Activated CD8-positive, alpha-beta T cell treated with anti-CD3 and anti-CD28 coated beads for 36 hours (primary cell): ENCODE measurements at places on chromosomes 12 and 14.
A peak's percentile ranks its signal among the peaks of the same experiment; 100 is the strongest.

GRCh38 chr14:31206536-31207286 is 882 bp downstream of the HECTD1 start:
- peak; percentile 74 for DNase-seq

DNA sequence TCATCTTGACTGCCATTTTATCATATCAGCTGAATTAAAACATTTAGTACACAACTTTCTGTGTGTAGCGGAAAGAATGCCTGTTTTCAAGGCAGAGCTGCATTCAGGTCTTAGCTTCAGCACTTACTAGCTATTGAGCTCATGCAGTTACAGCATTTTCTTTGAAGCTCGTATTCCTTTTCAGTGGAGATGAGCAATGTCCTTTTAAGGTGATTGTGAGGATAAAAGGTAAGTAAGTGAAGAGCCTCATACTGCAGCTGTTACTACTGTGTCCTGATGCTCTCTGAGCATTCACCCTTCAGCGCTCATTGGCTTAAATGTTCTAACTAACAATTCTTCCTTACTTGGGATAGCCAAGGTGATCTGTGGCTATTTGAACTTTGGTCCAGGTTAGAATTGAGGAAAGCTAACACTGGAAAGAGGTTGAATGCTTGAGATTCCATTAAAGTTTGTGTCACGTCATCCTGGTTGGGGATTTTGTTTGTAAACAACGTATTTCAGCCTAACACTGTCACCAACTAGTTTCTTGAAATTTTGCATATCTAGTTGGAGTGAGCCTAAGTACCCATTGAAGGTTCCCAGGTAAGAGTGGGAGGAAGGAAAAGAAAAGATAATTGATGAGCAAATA is 71.4 kb downstream of the PAPOLA start:
- no peak for DNase-seq

DNA sequence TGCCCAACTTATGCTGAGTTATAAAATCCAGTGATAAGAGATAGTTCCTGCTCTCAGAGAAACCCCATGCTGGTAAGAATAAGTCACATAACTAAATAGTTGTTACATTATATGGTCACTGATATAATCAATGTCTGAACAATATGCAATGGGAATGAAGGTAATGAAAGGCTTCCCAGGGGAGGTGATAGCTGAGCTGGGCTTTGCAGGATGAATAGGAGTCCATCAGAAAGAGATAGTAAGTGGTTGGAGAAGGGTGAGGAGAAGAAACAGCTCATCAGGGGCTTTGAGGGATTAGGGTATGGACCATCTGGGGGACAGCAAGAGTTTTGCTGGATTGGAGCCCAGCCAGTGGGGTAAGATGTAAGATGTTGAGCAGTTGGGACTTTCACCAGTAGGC is 266.7 kb upstream of the CRY1 start:
- no peak for DNase-seq

GRCh38 chr12:26861690-26862089 is 28.7 kb upstream of the ITPR2 start:
- DNase-seq, result no peak

GRCh38 chr12:132596016-132596415 is 14.4 kb downstream of the LRCOL1 start:
- no peak for DNase-seq

DNA sequence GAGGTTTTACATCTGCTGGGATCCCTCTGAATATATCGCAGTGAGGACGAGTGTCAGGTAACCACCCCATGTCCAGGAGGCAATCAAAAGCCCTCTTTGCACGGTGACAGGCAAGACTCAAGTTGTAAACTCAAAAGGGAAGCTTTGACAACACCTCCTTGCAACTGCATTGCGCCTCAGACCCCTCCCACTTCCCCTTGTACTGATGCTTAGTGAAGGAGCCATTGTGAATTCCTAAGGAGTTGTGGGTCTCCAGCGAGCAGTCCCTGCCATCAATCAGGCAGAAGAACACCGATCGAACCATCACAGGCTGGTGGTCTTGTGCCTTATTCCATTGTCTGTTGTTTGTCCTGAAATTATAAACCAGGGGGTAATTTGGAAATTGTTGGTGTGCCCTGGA is 112.6 kb downstream of the CCDC60 start:
- no peak for DNase-seq

DNA sequence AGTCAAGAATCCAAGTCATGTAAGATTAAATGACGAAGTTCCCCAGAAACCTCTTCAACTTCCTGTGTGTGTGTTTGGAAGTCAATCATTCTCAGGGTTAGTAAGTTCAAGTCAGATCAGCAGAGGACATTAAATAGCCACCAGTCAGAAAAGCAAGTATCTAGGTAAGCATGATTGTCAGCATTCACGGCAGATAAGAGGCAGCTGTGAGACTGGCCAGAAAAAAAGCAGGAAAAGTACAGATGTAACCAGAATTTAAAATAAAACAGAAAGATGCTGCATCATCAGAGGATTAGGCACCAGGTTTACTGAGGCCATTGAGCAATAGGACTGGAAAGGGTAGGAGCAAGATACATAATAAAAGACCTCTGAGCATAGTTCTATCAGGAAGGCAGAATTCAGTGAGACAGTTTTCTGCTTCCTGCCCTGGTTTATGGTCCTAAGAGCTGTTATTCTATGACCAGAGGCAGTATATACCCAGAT is 606.9 kb downstream of the FSCB start:
- DNase-seq, result no peak

GRCh38 chr12:52585066-52585465 is 11.4 kb upstream of the KRT74 start:
- DNase-seq, result no peak

- no peak for DNase-seq
Observed at GRCh38 chr12:105899589-105899988, 239.2 kb downstream of the NUAK1 start.
